Astrocyte of the spinal cord (primary cell): ENCODE measurements at places on chromosomes 12 and 14.

DNA sequence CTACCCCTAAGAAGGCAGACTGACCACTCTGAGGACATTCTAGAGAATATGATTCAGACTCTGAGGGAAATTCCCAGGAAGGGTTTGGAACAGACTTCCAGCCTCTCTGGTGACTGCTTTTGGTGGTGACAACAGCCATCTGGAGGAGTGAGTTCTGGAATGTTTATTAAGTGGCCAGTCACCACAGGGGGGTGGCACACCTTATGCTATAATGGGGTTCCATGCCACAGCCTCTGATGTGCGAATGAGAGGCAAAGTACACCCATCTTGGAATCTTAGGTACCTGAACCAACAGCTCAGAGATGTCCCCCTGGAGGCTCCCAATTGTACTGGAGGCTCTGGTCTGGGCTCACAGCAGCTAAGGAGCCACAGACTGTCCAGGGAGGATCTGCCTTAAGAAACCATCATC is 9.5 kb upstream of the TINF2 start:
- DNase-seq = no peak

- no peak for DNase-seq
These were observed 77.5 kb downstream of the SLCO1A2 start for GRCh38 chr12:21257172-21257571.

DNA sequence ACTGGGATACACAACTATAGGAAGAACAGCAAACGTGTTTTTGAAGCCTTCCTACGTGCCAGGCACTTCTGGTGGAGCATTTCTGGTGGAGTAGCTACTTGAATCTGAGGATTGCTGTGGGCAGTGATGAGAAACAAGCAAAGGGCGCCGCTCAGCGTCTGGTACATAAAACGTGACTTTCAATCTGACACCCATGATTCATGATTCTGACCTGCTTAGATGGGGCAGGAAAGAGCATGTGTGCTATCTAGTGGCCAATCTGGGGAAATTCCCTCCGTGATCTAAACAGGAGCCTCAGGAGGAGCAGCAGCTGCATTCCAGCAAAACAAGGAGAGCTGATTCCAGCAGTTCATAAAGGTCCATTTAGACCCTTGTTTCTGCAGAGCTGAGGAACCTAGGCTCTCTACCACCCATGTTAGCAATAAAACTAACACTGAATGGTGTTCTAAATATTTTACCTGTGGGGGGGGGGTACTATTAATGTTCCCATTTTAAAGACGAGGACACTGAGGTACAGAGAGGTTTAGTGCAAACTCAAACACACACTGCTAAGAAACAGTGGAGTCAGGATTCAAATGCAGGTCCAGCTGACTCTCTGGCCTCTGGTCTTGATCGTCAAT is 37.8 kb downstream of the PAH start:
- no peak for DNase-seq

DNA sequence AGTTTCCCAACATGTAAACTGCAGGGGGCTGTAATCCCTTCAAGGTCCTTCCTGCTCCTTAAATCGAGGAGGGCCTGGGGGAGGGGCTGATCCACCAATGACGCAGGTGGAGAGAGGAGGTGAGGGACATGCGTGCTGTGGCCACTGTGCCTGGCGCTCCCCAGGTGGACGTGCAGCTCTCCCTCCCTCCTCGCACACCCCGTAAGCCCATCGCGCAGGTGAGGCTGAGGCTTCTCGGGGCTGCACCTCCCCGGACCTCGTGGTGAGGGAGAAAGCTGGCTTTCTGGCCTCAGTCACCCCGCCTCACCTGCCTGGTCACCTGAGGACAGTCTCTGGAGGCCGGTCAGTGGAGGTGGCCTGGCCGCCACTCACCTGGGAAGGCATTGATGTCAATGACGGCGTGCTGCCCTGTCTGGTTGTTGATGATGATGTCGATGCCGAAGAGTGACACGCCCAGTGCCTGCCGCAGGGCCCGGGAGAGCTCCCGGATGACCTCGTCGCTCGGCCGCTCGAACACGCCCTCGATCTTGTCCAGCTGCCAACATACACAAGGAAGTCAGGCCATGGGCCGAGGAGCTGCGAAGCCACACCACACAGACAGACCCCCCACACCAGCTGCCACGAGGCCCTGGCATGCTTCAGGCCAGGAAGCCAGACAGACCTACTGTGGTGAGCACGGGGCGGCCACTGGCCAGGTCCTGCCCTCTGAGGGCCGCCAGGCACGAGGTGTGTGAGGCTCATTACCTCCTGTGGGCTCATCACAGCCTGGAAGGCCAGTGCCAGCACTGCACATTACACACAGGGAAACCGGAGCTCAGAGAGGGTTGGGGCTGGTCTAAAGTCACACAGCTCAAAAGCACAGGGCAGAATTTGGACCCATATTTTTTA is 23.3 kb downstream of the CHGA start:
- DNase-seq = peak; percentile 62

DNA sequence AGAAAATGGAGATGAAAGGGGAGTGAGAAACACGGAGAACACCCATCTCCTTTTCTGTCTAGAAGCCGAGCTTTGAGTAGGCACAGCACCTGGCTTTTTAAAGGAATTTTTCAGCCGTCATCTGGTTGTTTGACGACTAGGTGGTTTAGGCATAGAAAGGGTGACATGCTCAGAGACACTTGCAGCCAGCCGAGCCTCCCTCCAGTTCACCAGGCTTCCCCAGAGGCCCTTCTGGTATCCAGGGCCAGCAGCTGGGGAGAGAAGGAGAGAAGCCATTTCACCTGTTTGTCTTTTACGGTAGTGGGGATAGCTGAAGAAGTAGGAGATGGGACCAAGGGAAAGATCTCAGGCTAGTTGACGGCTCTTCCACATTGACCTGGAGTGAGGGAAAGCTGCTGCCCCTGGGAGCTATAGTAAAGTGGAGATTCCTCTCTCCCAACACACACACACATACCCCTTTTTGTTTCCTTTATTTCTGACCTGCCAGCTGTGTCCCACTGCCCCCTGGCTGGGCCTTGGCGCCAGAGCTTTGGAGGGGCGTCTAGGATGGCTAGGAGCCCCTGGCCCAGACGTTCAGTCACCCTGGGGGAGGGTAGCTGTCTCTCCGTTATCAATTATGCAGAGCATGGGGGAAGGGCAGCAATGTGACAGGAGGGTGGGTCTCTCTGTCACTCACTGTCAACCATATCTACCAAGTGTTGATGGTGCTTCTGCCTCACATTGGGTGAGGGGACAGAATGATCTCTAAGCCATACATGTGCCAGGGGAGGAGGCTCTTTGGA is 5.5 kb downstream of the MAP3K12 start:
- no peak for DNase-seq

DNA sequence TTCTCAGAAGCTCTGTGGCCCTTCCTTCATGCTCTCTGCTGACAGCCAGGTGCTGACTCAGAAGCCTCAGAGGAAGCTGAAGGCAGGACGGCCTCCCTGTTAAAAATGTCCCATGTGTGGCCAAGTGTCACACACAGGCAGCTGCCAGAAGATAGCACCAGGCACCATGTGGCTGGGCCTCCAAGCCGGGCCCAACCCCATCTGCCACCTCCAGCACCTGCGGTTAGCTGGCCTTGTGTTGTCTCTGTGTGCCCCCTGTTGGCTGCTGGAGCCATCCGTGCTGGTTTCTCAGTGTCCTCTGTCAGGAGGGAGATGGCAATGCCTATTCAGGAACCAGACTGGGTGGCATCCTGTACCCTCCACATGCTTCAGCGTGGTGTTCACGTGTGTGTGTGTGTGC is 63.2 kb downstream of the TSPAN11 start:
- DNase-seq = no peak
